ENCODE measurements at places on chromosomes 3 and 15. TPM values are rescaled to one million over a fixed set of nuclear protein-coding genes. Genes with fewer than 3 reads are reported as not detected.

DNA sequence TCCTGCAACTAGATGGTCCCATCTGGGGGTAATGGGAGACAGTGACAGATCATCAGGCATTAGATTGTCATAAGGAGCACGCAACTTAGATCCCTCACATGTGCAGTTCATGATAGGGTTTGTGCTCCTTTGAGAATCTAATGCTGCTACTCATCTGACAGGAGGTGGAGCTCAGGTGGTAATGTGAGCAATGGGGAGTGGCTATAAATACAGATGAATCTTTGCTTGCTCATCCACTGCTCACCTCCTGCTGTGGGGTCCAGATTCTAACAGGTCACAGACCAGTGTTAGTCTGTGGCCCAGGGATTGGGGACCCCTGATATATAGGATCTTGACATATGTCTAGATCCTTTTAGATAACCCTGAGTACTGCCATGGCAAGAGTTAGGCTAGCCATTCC is 52.7 kb downstream of the RASGRF1 start:
- no peak for DNase-seq

DNA sequence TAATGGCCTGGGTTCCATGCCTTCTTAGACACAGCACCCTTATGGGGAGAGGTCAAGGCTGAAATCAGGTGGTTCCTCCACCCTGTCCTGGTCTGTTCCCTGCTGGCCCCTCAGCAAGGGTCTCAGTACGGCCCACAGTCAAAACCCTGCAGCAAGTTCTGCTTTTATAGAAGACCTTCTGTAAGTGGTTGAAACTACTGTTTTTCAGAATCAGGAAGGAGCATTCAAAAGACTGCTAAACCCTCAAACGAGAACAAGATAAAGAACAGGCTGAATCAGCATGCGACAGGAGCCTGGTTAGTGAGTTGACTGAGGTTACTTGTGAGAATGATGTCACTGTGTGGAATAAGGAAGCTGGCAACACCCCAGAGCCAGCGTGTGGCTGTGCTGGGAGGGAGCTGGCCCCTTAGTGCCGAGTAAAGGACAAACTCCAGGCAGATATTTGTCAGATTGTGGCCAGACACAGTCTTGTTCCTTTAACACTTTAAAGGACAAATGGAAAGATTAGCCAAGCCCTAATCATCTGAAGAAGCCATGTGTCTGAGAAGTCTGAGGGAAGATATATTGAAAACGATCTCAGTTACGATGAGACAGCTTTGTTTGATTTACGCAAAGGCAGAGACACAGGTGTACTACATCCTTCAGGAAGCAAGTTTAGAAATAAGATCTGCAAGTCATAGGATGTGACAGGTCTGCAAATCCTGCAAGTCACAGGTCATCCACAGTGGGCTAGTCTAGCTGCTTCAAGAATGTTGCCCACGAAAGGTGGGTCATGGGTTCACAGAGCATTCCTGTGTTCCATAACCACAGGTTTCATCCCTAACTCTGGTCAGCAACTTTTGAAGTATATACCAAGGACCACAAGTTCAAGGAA is 54.0 kb downstream of the B3GNT5 start:
- peak; percentile 74 for DNase-seq

- DNase-seq = no peak
These were observed 30.4 kb downstream of the LRRC2 start for GRCh38 chr3:46535746-46536145.

DNA sequence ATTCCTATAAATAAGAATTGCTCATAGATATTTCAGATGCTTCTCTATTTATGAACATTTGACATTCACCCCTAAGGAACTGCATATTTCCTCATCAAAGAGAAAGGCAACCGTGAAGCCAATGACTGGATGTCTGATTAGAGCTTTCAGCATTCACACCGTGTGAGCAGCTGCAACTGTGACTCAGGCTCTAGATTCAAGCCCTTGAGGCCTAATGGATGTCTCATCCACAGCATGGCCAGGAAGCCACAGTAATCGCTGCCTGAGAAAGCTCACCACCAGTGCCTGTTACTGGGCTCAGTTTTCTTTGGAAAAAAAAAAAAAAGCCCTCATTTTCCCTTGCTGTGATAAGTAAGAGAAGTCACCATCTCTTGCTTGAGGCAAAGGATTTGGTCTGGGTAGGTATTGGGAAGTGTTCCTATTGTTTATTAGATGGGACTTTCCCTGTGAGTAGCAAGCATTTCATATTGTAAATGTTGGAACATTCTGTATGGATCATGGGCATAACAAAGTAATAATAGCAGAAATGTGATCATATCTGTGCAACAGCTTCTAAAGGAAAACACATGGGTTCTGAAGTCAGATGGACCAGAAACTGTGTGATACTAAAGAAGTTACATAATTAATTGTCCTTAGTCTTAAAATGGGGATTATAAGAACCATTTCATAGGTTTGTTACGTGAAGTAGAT is 783.7 kb downstream of the AGBL1 start:
- no peak for DNase-seq

- DNase-seq = no peak
These were observed 660.9 kb upstream of the CBLB start for GRCh38 chr3:106529738-106530137.

DNA sequence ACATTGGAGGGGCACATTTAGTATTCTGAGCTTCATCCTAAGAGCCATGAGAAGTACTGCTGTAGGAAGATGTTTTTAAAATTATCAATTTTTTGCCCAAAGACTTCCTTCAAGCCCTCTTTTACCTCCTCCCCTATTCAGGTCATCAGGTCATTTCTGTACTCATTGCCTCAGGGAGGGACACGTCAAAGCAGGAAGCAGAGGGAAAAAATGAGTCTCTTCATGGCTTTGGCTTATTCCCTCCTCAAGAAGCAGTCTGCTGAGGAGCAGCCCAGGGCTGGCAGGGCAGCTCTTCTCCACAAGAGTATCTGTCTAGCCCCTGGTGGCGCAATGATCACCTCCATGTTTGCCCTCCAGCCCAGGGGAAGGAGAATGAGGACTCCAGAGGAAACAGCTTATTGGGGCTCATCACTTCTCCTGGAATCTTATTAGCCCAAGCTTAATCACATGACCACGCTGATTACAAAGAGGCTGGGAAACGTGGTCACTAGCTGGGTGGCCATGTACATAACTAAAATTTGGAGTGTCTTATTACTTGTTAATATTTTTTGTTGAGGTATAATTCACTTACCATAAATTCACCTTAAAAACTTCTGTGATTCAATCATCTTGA is 44.2 kb upstream of the GATA2 start:
- no peak for DNase-seq

GRCh38 chr3:160643994-160644393 is 33.0 kb upstream of the ARL14 start:
- DNase-seq = no peak

DNA sequence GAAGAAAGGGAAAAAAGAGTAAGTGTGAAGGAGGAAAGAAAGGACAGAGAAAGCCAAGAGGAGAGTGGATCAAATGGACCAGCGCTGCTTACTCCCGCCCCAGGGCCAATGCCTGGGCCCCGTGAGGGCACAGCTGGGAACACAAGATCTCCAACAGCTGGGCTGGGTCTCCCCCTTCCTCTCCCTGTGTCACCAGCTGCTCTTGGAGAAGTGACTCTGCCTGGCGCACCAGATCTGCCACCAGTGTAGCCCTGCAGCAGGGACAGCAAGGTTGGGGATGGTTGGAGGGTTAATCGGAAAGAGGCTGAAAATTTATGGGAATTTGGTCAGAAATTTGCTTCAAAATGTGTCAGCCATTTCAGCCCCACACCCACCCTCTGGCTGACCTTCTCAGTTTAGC is 8.4 kb downstream of the CDAN1 start:
- DNase-seq = no peak

DNA sequence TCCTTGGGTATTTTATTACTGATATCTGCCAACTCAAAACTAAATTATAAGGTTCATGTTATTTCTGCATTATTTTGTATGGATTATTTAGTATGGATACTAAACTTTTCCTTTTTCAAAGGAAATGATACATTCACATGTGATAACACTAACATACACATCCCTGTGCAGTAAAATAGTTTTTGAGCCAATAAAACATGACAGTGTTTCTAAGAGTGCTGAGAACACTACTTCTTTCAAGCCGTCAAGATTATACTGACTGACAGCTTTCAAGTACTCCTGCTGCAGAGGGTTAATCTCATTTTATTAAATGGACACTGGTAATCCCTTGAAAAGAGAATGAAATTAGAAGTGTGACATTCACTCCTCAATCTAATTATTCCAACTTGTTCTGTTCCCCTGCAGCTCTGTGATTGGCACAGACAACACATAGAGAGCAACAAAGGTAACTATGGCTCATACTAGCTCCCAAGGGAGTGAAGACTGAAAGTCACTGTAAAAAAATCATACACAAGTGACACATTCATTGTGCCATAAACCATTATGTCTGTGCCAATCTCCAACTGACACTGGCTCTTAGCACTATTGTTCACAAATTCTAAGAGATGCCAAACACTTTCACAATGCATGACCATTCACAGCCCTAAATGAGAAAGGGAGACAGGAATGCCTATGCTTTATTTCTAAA is 468.6 kb downstream of the SHQ1 start:
- no peak for DNase-seq

- DNase-seq = no peak
These were observed 125.6 kb downstream of the ETFA start for GRCh38 chr15:76185716-76186115.

- no peak for DNase-seq
These were observed 253.2 kb downstream of the BBX start for GRCh38 chr3:107775974-107776373.

DNA sequence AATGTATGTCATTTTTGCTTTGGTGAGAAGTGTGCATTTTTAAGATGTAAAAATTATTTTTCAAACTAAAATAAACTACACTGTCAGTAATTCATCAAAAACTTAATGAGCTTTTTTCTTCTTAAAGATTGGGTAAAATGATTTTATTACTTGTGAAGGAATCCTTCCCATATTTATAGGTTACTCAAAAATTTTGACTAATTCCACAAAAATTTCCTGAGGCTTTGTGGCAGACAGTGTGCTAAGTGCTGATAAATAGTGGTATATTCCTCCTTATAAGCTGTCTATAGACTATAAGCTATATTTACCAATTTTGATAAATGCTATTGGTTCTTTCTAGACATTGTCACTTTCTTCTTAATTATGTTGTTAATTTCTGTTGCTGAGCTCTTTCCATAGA is 284.5 kb upstream of the SEMA6D start:
- DNase-seq = no peak

GRCh38 chr3:59641169-59641899 is 591.5 kb upstream of the CFAP20DC start:
- DNase-seq = peak; percentile 40

- peak; percentile 55 for DNase-seq
These were observed 8.2 kb downstream of the SLC6A6 start for GRCh38 chr3:14410503-14411165.

DNA sequence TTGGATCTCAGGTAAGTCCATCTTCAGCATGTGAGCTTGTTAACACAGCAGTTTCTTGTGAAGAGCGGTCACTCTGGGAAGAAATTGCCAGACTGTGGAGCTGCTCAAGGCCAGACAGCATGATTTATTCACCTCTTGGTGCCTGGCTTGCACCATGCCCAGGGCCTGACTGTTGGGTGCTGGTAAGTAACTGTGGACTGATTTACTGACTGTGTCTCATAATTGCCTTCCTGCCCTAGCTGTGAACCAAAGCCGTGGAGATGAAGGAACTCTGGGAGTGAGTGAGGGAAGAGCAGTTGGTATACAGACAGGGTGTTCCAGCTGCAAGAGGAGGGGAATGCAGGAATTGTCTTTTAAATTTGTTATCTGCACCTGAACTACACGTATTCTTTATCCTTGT is 18.5 kb upstream of the WNT7A start:
- DNase-seq = no peak

GRCh38 chr3:148641722-148642121 is 56.0 kb upstream of the AGTR1 start:
- DNase-seq = no peak

- DNase-seq = no peak
These were observed 260.7 kb downstream of the ULK4 start for GRCh38 chr3:41701191-41701698.

- DNase-seq = no peak
These were observed 29.6 kb downstream of the MYL3 start for GRCh38 chr3:46833346-46834300.

GRCh38 chr15:75989045-75989444 is 23.2 kb downstream of the NRG4 start:
- no peak for DNase-seq

- DNase-seq = no peak
These were observed 254.8 kb upstream of the TPRG1 start for GRCh38 chr3:188916934-188917401.

DNA sequence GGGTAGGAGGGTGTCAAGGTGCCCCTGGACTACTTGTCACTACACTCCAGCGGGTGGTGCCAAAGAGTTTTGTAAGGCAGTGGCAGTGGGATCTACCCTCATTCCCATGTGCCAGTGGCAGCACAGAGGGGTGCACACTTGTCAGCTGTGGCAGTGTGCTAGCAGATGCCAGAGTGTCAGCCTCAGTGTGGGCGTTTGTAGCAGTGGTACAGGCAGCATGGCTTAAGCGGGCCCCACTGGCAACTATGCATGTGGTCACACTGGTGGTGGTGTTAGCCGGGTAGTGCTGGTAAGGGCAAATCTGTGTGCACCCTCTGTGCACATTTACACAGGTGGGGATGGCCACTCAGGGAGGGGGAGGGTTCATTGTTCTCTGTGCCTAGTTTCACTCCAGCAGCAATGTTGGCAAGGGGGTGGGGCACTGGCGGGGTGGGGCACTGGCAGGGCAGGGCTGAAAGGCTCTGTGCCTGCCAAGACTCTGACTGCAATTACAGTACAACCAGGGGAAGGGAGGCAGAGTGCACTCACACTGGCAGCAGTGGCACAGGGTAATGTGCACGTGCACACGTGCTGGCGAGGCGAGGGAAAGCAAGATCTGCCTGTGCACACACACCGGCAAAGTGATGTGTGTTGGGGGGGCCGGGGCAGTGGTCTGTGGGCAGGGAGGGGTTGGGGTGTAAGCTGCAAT is 31.8 kb downstream of the MYO9A start:
- DNase-seq = no peak

DNA sequence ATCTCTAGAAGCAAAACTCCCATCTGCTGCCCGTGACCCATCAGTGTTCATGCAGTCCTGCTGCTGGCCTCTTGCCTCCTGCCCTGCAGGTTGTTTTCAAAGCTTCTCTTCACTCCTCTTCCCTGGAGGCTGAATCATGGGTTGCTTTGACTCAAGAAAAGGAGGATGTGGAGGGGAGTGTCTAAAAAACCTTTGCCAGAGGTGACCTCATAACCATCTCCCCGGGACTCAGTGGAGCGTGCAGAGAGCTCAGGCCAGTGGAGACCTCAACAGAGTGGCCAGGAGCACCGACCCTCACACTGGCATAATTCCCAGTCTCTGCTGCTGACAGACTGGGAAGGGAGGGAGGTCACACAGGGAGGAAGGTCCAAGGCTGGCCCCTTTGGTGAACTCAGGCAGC is 60.9 kb upstream of the ITGA11 start:
- no peak for DNase-seq

GRCh38 chr3:79040701-79041100 is 727.1 kb downstream of the ROBO1 start:
- DNase-seq = no peak

- DNase-seq = no peak
These were observed 391.4 kb upstream of the DPH6 start for GRCh38 chr15:35937380-35937779.

Gene BSN
- 0.27 TPM for total RNA-seq

Gene RETNLB
- not detected for total RNA-seq

Gene GOLGA8T
- total RNA-seq = 1.4 TPM

Gene ALPK3
- 75.7 TPM for total RNA-seq

Gene ATP13A5
- not detected for total RNA-seq

Gene IMPG2
- 0.18 TPM for total RNA-seq

Gene RASGRF1
- total RNA-seq = not detected

Gene PEX5L
- total RNA-seq = 0.39 TPM

Gene FOXL2NB
- total RNA-seq = not detected

Gene SOX14
- total RNA-seq = not detected
